ENCODE measurements at places on chromosomes 4 and X.

DNA sequence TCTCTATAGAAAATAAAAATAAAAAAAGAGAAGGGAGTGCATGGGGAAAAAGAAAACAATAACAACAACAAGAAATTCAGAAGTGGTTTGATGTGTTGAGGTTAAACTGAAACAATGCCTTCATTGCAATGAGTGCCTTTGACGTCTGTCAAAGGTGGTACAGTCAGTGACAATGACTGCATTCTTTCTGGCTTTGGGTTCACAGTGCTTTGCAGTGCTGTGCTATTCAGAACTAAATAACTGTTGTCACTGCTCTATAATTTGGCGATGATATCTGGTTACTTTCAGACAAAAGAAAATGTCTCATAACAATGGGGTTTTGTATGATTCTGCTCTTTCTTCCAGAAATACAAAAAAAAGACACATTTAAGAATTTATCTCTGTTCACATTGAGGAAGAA is 488.6 kb upstream of the MAGEB2 start:
- no peak for DNase-seq

- no peak for DNase-seq
Measured at GRCh38 chr4:98113012-98113411, 30.3 kb downstream of the STPG2 start.

DNA sequence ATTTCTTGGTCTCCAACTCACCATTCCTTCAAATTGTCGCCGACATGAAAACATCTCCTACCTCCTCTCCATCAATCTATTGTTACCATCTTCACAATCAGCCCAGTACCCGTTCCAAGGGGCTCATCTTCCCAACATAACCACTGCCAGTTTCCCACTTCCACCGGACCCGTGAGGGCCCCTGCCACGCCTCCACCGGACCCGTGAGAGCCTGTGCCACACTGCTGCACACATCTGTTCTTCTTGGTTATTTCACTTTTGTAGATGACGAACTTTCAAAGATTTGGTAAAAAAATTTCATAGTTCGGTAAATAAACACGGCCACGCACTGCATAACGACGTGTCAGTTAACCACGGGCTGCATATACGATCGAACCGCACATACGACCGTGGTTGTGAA is 65.0 kb downstream of the FAT1 start:
- no peak for DNase-seq

- DNase-seq, result no peak
Measured at GRCh38 chrX:28718450-28718849, 131.2 kb downstream of the IL1RAPL1 start.

DNA sequence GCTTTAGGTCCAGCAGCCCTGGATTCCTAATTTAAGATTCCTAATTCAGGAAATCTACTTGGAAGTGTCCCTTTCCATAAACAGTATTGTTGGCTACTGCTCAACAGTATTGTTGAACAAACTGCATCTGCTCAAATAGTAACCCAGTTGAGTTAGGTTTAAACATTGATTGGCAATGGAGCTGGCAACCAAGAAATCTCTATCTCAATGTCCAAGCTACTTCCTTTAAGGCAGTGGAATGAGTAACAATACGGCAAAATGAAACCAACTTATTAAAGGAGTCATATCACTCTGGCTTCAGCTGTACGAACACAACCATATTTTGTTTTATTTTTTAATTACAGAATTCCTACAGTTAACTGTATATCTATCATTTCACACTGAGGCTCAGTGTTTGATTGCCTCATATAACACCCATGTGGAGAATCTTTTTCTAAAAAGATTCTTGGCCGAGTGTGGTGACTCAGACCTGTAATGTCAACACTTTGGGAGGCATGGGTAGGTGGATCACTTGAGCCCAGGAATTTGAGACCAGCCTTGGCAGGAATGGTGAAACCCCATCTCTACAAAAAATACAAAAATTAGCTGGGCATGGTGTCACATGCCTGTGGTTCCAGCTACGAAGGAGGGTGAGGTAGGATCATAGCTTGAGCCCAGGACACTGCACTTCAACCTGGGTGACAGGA is 71.7 kb upstream of the IL13RA1 start:
- no peak for DNase-seq

DNA sequence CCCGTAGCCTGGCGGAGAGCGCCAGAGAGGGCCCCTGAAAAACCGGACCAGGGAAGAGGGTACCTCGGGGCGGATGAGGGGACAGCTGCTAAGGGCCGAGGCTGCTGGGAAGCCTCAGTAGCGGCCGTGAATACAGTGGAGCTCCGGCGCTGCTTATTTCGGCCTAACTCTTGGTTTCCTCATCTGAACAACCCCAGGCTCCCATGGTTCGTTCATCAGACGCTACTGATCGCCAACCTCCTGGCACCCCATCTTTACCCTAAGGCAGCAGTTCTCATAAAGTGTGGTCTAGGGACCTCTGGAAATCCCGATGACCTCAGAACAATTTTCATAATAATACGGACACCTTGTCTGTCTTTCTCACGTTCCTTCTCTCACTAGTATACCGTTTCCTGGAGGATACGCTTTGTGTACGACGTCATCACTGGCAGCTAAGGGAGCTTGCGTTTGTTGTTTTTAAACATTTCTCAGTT is 645 bp upstream of the RAB28 start:
- DNase-seq, result no peak

DNA sequence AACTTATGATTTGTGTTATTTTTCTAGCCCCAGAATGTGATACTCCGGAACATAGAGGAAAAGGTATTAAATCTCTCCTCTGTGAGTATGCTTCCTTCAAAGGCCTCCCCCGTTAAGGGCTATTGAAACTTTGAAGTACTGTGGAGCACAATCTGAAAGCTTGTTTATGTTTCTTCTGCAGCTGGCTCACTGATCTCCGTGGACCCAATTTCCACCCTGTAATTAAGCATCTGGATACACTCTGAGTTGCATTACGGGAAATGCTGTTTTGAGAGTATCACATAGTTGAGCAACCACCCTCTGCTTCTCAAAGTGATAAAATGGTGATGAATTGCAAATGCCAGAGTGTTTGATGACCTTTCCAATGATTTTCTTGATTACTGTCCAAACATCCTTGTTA is 296.8 kb upstream of the PABPC5 start:
- DNase-seq, result no peak

DNA sequence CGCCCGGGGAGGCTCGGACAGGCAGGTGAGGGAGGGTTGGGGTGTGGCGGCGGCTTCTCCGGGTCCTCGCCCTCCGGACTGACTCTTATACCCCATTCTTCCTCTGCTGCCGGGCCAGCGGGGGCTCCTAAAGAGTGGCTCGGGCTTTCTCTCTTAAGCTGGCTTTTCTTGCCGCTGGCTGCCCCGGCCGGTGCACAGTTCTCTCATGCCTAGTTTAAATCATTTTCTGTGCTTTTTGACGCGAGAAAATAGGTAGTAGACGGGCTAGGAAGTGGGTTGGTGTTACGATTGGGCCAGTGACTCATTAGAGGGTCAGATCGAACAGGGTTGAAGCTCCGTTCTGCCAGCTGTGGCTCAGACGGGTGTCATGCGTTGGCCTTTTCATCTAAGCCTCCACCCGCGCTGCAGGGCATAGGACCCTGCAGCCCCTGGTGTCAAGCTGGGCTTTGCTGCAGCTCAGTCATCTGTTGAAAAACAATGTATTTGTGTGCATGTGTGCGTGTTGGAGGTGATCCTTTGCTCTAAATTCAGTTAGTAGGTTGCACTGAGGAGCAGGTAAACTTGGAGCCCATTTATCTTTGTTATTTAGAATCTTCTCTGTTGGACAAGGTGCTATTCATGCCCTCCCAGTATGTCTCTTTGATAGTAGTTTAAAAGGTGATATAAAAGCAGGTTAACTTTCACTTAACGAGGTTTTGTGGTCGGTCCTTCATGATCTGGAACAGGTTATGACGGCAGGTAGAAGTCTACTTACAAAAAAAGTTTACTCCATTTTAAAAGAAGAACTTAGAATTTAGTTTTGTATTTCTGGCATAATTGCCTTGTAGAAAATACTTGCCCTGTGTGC is 802 bp downstream of the BMP2K start:
- peak; percentile 44 for DNase-seq
